Left lobe of liver (tissue), 2 donors: ENCODE measurements at places on chromosomes 2 and 18.

DNA sequence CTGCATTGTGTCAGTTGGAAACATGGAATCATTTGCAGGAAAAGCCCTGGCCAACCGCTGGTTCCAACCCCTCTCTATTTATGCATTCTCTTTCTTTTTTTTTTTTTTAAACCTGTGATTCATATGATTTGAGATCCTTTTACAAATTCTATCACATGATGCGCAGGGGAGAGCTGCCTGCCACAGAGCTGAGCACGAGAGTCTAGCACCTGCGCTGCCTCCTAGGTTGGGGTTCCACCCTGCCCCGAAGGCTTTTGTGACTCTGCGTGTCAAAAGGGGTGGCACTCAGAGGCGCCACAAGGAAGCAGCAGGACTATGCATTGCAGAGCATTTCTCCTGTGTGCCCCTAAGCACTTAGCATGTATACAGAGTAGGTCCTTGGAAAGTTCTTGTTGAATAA lies 17.3 kb upstream of the ESPNL start:
- peak; percentile 12 for DNase-seq

DNA sequence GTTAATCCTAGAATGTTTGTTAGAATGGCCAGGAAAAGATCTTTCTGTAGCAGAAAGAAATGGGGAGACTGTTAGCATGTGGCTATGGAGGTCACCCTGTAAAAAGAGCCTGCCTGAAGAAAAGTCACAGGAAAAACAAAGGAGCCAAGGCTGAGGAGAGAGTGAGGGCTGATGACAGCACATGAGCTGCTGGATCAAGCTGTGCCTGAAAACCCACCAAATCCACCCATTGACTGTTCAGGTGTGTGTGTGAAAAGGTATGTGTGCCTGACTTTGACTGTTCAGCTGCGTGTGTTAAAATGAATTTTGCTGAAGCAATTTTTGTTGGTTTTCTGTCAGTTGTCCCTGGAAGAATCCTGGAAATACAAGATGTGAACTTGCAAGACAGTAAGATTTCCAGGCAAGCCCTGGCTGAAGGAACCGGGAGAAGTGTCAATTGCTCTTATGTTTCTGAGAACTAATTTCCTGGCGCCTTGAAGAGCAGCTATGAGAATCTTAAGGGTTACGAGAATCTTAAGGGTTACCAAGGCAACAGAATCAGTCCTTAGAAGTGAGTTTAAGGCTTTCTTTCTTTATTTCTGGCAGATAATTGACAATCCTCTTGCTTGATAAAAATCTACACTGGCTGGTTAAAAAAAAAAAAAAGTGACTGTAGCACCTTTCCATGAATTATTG lies 73.0 kb upstream of the LGALSL start:
- DNase-seq, result peak; percentile 1

DNA sequence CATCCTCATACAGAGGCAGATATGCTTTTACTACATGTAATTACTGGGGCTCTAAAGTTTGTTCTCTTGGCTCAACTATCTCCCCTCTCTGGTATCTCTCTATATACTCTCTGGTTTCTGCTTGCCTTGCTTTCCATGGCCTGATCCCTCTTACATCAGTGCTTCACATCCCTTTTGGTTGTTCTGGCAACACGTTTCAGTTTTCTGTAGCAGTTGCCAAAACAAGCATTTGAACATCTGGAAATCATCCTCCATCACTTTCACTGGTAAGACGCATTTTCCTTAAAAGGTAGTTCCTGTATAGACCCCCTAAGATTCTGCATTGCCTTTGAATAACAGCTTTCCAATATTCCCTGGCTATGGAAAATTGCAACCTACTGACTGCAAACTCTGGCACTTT lies 25.9 kb downstream of the COL5A2 start:
- DNase-seq, result no peak

DNA sequence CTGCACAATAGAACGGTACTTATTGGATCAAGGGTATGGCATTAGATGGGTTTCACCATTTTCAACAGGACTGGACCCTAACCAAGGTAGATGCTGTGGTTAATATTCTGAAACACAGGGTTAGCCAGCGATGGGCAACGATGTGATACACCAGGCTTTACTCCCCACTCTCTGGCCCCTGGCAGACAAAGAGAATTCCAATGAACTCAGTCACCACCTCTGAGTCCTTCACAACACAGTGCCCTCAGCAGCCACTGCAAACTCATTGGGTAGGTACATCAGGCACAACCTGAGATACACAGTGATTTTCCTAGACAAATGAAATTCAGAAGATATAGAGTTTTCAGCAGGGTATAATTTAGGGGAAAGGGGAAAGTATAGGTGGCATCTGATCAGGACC lies 634.5 kb downstream of the ZEB2 start:
- DNase-seq, result no peak

DNA sequence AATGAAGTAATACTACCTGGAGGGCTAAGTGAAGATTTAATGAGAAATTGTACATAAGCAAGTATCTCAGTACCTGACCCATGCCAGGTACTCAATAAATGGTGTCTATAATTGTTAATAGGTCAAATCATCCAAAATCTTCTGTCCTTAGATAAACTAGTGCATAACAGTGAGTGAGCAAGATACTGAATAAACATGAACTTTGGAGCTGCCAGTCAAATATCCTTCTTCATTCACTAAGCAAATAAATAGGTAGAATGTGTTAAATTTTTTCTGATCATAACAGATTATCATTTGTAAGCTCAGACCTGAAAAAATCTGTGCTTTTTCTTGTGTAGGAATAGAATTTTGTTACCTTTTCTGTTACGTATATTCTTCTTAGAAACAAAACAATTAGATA lies 39.6 kb downstream of the RAB3GAP1 start:
- no peak for DNase-seq

GRCh38 chr18:48548921-48549320 lies 10.1 kb downstream of the CTIF start:
- no peak for DNase-seq

DNA sequence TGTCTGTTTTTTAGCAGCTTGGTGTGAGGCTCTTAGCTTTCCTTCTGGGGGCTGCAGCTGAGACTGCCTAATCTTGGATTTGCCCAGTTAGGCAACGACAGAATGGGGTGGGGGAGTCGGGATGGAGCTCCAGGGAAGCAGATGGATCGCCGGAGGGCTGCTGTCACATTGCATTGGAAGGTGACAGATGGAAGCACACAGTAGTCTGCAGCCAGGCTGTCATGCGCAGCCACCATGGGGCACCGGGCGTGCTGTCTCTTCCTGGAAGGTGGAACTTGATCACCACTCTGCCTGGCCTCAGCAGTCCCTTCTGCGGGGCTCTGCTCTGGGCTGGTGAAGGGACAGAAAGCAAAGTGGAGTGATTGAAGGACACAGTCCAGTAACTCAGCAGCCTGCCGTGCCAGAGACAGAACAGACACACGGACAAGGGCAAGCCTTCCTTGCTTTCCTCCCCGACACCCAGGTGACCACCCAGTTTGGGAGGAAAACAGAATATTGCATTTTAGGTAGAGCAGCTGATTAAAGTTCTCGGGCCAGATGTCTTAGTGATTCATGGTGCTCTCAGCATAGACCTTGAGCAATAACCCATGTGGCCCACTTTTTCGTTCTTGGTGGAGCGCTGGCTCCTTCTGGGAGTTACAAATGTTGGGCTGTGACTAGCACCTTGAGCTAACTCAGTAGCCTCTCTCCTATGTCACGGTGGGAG lies 40.9 kb downstream of the RNF144A start:
- no peak for DNase-seq

DNA sequence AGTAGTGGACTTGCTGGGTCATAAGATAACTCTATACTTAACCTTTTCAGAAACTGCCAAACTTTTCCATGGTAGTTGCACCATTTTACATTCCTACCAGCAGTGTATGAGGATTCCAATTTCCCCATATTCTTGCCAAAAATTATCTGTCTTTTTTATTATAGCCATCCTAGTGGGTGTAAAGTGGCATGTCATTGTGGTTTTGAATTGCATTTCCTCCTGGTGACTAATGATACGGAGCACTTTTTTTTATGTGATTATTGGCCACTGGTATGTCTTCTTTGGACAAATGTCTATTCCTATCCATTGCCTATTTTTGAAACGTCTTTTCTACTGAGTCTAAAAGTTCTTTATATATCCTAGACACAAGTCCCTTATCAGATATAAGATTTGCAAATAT lies 44.3 kb downstream of the CACNB4 start:
- DNase-seq, result no peak

DNA sequence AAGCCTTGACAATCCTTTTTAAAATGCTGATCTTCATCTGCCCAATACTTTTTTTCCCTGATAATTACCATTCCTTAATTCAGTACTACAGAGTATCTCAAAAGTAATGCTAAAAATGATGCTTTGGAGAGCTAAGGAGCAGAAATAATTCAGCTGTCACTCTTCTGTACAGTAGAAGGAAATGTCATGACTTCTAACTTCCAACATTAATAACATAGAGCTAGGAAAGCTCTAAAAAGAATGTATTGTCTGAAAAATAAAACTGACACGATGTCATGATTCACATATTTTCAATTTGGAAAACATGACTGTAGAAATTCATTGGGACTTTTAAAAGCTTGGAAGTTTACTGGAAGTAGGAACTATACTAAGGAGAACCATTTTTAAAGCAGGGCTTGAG lies 212.3 kb downstream of the GULP1 start:
- DNase-seq, result no peak

GRCh38 chr18:53796040-53796729 lies 428.3 kb downstream of the MBD2 start:
- no peak for DNase-seq
